ENCODE measurements at places on chromosomes 1 and 21.

DNA sequence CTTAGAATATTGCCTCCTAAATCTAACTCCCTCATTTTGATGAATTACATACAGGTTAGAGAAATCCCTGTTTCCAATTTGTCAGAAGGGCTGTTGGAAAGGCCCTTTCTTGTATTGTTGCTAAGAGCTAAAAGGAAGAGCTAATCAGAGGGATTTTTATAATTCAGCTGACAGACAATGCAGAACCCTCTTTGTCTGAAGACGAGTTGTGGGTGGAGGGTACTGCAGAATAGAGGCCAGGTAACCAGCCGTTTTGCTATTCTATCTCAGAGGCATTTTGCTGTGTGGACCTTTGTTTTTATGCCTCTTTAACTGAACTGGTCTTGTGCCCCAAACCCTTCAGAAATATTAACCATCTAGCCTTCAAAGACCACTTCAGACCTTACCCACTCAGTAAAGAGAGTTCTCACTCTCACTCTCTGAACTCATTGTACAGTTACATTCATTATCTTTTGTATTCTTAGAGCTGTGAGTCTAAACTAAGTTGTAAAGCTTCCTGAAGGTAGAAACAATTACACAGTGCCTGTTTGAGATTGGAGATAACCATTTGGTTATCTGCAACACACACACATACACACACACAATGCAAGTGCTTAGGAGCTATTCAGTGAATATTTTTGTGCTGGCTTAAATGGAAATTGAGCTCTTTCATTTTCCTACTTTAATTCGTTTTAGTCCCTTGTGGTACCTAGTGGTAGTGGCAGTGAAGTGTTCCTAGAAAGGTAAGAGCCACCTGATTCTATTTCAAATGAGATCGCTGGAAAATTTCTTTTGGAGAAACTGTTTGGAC lies 19.7 kb downstream of the KPNA6 start:
- ATAC-seq: no peak

- no peak for ATAC-seq
Measured at GRCh38 chr1:11301601-11302000, 28.6 kb downstream of the UBIAD1 start.

DNA sequence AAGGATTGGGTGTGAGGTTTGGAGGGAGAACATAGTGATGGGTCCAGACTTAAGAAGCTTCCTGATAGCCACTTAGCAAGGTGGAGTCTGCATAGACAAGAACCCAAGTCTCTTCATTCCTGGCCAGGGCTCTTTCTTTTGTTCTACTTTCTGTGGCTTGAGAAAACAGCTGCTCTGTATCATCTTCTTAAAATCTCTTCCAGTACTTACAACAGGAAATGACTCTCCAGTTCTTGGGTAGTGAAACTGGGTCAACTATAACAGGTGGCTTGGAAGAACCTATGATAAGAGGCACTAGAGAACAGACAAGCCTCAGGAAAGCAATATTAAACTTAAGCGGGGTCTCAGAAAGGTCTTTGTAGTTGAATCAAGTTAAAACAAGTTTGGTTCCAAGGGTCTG lies 148.1 kb upstream of the USP24 start:
- ATAC-seq: no peak

- ATAC-seq: peak; percentile 57
Measured at GRCh38 chr1:40059338-40059959, 18.9 kb downstream of the CAP1 start.

DNA sequence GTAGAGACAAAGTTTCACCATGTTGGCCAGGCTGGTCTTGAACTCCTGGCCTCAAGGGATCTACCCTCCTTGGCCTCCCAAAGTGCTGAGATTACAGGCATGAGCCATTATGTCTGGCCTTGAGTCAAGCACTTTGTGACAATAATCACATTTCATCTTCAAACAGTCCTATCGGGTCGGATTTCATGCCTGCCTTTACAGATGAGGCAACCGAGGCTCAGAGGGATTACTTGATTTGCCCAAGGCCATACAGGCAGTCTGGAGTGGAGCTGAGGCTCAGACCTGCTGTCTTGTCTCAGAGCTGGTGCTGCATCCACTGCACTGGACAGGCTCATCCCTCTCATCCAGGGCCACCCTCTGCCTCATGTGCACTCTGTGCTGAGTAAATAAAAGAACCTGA lies 26.6 kb downstream of the FAM151A start:
- ATAC-seq: no peak

GRCh38 chr1:67590329-67590728 lies 94.7 kb upstream of the GADD45A start:
- no peak for ATAC-seq

- peak; percentile 6 for ATAC-seq
Measured at GRCh38 chr1:28518745-28519341, 13.0 kb downstream of the RCC1 start.

DNA sequence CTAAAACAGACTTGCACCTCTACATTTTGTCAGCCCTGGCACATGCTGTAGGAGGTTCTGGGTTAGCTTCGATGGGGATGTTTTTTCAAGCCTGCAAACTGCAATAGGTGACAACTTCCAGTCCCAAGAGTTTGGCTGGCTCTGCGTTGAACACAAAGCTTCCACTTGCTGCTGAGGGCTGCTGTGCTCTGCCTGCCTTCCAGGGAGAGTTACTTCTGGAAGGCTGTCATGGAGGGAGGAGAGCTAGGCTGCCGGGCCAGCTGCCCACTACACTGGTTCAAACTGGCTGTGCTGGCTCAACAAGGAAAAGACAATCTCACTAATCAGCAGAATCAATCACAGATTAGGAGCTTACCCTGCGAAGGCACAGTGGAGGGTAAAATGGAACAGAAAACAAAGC lies 46.7 kb upstream of the PPP2R5A start:
- ATAC-seq: peak; percentile 51

GRCh38 chr1:56068908-56069307 lies 510.5 kb downstream of the PLPP3 start:
- peak; percentile 48 for ATAC-seq

GRCh38 chr1:176499671-176500070 lies 36.7 kb downstream of the PAPPA2 start:
- ATAC-seq: no peak

DNA sequence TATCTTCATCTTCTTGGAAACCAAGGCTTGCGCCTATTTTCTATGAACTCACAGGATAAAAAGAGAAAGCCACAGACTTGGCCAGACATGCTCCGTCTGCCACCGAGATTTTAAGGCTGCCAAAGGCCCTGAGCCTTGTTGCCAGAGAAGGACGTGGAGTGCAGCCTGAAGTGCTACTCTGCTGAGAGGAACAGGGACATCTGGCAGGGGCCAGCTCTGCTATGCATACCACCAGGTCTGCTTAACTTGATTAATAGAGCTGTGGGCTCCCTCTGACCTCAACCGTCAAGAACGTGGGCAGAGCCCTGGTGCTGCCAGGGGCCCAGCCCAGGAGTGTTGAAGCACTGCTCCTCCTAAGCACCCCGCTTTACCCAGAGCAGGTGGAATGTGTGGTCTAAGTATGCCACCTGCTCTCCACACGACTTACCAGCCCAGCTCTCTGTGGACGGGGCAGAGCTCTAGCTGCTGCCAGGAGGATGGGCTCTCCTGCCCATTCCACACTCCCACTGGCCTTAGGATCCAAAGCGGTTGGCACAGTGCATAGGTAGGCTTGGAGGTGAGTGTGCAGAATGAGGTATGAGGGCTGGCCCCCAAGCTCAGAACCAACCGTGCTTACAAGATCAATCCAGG lies 10.6 kb downstream of the HCRTR1 start:
- no peak for ATAC-seq

DNA sequence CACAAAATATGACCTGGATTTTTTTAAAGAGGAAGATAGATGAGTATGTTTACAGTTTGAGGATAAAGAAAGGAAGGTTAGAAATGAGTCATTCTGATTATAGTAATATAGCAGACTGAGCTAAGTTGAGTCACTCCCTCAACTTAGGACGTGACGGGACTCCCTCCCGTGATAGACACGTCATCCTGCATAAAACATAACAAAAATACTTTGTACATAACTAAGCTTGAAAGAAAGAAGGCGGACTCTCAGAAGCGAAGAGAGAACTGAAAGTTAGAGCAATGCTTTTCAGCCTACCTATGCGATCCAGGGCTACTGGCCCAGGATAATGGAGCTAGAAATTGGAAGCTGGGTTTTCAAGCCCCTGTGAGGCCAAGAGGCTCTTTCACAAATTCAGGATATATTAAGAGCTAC lies 53.0 kb upstream of the DESI2 start:
- ATAC-seq: peak; percentile 99

- ATAC-seq: no peak
Measured at GRCh38 chr1:244052016-244052727, 1.1 kb downstream of the ZBTB18 start.

- ATAC-seq: no peak
Measured at GRCh38 chr1:24440436-24440835, 24.8 kb downstream of the NIPAL3 start.

- ATAC-seq: no peak
Measured at GRCh38 chr1:75588779-75589475, 22.0 kb downstream of the SLC44A5 start.

DNA sequence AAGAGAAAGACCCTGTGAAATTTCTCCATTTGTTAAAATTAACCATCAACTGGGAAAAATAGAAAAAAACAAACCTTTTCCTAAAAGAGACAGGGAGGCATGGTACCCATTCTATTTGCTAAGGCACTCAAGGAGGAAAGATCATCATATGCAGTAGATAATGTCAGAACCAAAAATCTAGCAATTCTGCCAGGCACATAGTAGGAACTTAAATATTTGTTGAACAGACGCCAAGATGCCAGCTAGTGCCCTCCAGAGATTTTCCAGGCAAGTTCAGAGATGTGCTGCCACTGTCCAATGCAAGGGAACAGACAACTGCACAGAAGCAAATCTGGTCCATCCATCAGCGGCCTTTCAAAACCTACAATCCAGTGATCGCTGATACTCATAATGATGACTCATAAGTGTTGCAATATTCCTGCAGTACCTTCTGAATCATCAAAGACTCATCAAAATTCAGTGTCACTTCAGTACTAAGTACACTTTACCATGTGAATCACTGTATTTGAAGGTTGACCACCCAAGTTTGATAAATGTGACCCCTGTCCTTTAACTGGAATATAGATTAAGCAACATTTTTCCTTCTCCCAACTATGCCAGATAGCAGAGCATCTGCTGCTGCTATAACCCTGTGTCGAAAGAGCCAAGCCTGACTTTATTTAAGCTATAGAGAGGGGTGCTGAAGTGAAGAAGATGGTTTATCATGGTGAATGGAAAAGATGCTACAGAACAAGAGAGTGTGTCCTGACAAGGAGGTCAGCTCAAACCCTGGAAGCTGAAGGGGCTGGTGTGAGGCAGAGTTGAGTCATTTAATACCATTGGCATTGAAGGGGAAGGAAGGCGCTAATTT lies 99.1 kb downstream of the MT1HL1 start:
- peak; percentile 93 for ATAC-seq

- no peak for ATAC-seq
Measured at GRCh38 chr1:222606757-222607156, 11.1 kb upstream of the MIA3 start.

DNA sequence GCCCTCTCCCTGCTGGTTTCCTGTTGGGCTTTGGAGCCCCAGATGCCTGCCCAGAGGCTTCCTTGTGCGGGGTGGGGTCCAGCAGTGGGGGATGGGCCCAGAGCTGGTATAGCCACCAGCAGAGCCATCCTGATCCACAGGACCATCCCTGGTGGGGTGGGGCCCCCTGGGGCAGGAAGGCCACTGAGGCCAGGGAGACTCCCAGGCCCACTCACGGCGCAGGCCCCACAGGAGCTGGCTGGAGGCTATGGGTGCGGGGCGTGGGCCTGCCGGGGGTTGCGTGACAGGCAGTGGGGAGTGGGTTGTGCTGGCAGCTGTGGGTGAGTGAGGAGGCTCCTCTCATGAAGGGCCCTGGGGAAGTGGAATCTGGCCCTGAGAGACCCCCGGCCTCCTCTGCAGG lies 5.7 kb downstream of the LRRC3 start:
- no peak for ATAC-seq

DNA sequence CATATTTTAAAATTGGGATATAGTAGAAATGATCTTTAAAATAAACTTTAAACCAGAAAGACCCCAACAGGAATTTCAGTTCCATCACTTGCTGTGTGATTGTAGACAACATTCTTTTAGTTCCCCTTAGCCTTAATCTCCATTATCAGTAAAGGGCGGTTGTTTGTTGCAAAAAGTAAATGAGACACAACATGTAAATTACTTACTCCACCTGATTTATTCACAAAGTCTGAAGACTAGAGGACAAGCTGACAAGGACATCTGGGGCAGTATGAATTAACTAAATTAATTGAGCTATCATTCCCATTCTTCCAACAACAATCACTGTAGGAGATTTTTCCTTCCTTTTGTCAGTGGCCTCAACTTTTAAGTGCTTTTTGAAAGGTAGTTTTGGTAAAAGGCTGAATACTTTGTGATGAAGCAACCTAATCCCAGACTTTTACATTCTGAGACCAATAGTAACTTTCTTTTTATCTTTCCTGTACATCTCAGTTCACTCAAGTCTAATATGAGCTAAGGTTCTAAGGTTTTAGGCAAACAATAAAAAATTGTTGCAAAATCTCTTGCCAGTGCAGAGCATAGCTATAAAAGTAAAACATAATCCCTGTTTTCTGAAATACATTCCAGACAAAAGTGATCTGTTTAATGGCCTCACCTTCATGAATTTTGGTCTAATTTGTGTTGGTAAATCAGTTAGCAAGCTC lies 6.2 kb downstream of the SLC19A2 start:
- no peak for ATAC-seq

DNA sequence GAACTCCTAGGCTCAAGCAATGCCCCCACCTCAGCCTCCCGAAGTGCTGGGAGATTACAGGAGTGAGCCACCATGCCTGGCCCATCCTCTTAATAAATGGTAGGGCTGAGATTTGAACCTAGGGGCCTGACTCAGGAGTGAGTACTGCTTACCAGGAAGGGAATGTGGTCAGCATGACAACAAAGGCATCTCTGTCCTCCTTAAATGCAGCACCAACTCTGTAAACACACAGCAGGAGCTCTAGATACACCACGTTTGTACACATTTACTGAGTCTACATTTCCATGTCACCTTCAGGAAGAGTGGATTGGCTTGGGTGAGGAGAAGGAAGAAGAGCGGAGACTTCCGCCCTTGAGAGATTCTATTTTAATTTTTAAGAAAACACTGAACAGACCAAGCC lies 38.5 kb downstream of the HIVEP3 start:
- ATAC-seq: no peak

DNA sequence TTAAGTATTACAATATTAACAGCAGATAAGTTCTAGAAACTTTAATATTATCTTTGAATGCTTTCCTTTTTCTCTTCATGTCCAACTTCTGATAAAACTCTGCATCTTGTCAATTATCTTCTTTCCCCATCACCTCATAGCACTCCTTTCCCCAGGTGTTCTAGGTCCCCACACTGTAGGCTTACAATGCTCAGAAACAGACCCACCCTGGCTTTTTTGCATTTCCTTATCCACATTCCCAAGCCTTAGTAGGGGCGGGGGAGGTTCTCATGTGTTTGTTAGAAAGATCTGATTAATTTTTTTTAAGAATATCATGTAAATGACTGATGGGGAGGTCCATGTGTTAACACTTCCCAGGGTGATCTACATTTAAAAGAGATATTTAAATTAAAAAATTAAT lies 63.9 kb downstream of the PLPPR4 start:
- no peak for ATAC-seq

Data from esophagus mucosa (tissue), 1 donor.